ENCODE measurements at places on chromosomes 6 and 20.

DNA sequence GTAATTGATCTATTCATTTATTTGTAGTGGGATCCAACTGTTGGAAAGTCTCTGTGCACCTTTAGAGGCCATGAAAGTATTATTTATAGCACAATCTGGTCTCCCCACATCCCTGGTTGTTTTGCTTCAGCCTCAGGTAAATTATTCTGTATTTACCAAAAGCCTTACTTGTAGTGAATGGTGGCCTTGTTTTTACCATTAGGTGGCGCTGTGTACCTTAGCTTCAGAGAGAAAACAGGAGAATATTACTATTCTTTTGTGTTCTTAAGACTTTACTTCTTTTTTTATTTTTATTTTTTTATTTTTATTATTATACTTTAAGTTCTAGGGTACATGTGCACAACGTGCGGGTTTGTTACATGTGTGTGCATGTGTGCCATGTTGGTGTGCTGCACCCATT is 23.7 kb downstream of the PEX7 start:
- peak; percentile 52 for DNase-seq

GRCh38 chr20:43545837-43546578 is 12.8 kb upstream of the SGK2 start:
- no peak for DNase-seq

DNA sequence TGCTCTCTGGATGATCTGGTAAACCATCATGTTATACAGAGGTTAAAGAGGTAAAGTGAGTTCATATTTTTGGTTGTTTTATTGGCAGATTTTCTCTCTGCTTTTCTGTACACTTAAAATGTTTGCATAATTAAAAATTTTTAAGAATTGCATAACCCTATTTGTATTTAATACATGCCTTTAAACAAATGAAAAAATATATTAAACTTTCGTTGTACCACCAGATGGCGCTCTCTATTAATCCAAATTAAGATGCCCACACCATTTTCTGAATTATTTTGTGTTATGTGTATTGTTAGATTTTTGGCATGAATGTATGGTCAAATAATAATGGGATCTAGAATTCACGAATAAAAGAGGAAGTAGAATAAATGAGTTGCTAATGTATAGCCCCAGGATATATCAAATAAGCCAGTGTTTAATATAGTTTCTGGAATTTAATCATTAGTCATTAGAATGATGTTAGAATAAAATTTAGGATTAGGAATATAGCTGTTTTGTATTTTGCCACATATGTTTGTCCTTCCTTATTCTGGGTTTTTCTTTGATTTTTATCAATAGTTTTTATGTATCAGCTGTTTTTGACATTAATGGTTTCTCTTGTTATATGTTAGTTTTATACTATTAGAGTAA is 38.9 kb downstream of the SMAP1 start:
- DNase-seq: peak; percentile 76

DNA sequence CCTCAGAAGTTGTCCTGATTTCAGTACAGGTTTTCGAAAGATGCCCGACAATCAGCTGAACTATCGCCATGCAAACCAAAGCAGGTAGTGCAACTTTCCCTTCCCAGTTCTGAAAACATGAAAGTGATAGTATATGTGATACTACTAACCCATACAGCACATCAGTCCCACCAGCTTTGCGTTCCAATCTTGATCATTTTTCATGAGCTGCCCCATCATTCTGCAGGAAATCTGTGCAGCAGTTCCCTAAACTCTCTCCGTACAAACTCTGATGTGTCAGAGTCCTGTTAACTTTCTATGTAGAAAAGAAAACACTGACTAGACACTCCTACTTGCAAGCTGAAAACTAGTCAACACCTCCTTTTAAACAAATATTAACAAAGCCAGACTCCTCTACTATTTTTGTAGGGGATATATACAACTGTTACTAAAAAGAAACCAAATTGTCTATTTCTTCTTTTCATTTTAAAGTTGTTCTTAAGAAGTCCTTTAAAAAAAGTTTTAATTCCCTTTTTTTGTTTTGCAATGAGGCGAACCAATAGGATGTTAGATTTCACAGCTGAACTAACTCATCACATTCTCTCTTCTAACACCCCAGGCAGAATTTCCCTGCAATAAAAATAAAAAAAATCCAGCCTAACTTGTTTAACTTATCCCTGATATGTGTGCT is 99.6 kb upstream of the DST start:
- no peak for DNase-seq

DNA sequence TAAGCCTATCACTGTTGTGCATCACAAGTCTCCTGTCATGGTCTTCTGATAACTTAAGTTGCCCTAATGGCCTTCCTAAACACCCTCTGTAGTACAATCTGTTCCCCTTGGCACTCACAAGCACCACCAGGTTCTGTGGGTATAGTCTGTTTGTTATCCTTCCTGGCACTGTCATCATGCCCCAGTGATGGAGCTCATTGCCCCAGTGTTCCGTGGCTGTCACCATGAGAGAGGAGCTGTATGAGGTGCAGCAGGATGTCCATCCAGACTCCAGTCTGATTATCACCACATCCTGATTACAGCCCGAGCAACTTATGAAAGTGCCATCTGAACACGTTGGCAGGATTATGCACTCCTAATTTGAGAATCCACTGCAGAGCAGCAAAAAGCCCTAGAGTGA is 380.1 kb downstream of the FRK start:
- no peak for DNase-seq

- DNase-seq: no peak
Observed at GRCh38 chr20:62977613-62978560, 25.4 kb downstream of the SLC17A9 start.

- DNase-seq: no peak
Observed at GRCh38 chr6:96811136-96811535, 26.1 kb downstream of the GPR63 start.

DNA sequence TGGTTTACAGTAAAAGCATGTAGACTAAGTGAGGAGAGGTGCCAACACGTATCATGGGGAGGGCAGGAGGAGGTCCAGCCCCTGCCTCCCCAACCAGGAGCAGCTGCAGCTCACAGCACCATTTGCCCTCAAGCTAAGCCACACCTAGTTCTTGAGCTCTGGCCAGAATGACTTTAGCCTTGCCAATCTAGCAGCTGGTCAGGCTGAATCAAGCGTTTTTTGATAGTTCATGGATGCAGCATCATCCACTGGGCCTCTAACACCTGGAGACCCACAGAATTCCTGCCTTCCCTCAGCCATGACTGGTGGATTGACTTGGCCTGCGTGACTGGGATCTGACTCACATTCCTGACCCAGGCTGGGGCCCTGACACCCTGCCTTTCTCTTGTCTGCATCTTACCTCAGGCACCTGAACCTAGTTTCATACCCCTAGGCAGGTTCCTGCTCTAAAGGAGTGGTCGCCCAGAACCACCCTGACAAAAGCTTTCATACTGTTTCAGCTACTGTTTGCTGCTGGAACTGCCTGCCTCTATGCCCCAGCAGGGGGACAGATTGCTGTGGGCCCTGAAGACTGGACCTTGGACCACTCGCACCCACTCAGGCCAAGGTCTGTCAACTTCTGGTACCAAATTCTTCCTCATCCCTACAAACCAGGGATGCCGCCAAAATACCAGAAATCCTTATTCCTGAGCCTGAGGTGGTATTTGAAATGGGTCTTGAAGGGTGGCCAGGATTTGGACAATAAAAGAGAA is 122.3 kb downstream of the QRSL1 start:
- no peak for DNase-seq

DNA sequence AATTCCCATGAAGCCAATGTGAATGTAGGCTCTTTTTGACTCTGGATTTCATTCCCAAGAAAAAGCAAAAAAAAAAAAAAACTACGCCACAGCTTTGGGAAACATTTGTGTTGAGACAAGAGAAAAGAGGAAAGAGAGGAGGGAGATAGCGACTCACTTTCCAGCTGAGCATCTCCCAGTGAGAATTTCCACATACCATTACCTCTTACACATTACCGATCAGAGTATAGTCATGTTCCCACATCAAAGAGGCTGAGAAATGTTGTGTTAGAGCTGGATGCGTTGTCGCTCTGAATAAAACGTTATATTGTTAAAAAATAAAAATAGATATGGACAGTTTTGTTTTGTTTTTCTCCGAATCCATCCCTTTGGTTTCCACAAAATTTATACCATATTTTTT is 1019.3 kb upstream of the ADGRB3 start:
- DNase-seq: no peak

- DNase-seq: no peak
Observed at GRCh38 chr6:169370054-169370453, 116.4 kb upstream of the THBS2 start.

DNA sequence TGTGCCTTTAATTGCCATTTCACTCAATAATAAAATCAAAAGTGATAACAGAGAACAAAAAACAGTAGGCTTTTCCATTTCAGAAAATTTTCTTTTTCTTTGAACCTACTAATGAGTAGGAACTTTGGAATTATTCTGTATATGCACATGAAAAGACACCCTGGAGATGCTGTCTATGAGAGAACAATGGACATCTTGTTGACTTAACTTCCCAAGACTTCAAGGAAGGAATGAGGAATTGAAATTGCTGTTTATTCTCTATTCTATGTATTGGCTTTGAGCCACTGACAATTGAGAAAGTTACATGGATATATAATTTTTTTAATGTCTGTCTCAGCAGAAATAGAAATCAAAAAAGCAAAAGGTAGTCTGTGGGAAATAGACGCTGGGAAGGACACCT is 98.6 kb upstream of the PCSK2 start:
- DNase-seq: no peak

DNA sequence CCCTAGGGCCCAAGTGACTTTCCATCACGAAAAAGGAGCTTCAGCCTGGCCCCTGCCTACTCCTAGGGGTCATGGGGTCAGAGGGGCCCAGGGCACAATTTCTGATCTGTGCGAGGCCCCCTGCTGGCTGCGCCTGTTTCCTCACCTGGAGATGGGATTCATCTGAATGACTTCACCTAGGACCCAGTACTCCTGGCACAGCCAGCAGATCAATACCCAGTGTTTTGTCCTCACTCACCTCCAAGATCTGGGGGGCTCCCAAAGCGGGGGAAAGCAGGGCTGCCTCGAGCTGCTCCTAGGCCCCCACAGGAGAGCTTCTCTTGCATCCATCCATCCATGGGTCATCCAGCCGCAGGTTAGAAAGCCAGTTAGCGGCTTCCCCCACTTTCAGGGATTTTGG is 33.8 kb downstream of the CD40 start:
- DNase-seq: no peak

DNA sequence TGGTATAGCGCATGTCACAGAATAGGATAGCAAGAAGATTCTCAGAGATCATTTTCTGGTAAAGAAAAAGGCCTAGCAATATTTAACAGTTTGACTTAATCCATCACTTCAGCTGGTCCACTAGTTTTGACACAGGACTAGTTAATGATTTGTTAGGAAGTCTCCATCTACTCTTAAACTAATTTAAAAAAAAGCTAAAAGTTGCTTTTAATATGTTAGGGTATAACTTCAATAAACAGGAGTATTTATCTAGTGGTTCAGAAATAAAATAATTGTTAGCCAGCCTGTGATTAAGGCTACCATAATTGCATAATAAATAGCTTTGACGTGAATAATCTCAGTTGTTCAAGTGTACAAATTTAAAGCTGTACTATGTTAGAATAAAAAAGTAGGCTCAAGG is 195.6 kb downstream of the FUT9 start:
- no peak for DNase-seq

GRCh38 chr20:63819224-63819921 is 11.7 kb downstream of the ZBTB46 start:
- no peak for DNase-seq

DNA sequence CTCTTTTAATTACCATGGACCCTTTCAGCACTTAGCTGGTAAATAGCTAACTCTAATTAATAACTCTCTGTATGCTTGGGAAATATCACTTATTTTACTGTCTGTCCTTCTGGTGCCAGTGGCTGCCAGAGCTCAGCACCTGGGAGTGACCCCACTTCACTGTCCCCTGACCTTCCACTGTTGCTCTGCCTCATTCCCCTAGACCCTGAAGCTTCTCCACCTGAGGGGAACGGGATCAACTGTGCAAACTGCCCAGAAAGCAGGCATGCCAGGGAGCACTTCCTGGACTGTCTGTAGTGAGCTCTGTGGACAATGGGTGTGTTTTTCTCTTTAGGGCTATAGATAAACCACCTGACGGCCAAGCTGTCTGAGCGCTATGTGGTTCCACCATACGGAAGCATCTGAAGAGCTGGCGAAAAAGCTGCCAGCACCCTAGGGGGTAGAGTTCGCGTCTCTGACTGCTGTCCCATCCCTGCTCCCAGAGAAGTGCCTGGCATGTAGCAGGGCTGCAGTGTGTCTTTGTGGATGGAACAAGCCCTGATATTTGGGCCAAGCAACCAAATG is 106.3 kb upstream of the FOXA2 start:
- no peak for DNase-seq

DNA sequence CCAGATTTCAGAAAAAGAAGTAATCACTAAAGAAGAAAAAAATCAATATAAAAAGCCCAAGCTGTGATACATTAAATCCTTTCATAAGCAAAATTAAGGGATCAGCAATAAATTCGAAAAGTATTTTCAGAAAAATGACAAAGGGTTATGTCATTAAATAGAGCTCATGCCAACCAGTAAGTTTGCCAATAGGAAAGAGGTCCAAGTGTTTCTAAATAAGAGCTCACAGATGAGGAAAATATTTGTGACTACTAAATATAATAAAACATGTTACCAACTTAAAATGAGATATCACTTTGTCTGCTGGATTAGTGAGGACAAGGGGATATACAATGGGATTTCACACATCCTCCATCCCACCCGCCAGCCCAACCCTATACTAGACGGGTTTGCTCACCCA is 140.3 kb upstream of the EYA4 start:
- no peak for DNase-seq

DNA sequence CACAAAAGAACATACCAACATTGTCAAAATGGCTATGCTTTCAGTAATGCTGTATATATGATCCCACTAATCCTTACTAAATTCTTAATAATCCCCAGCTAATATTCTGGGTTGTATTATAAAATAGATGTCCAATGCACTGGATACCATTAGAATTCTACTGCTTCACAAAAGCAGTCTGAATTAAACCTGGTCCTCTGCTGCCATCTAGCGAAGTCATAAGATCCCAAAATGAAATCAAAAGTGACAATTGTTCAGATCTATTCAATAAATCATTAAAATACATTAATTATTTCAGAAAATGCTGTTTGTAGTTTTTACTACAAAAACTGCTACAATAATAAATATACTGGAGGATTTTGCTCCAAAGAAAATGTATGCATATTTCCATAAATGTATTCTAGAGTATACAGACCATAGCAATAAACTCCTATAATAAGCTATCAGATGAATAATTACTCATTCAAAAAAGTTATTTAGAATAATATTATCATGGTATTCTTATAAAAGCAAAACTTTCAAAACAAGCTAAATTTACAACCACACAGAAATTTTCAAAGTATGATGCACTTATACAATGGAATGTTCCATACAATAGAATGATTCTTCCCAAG is 92.6 kb downstream of the RNGTT start:
- DNase-seq: peak; percentile 80

DNA sequence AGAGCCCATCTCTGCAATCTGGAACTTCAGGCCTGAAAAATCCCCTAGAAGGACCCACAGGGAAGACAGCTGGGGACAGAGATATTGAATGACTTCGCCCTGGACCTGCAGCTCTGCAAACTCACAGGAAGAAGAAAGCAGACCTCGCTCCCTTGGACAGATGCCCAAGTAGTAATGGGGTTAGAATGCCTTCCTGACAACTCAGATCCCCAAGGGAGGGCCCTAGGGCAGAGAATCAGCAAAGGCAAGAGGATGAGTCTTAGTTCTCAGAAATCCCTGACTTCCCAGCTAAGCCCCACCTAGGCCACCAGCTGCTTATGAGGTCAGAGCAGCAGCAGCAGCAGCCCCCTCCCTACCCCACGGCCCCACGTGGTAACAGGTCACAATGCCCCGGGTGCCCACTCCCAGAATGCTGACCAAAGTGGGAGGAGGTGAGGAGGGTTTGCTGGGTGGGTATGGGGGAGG is at the start of gene C20orf141:
Gene C20orf141, plus strand, starts transcription at position 401 of the 465 bp plus-strand sequence. CDS start 198 bp downstream, outside the sequence.
- peak; percentile 8 for DNase-seq

- DNase-seq: no peak
Observed at GRCh38 chr20:64233725-64234124, 21.8 kb upstream of the PCMTD2 start.
